ENCODE measurements at places on chromosomes 3 and 15.

DNA sequence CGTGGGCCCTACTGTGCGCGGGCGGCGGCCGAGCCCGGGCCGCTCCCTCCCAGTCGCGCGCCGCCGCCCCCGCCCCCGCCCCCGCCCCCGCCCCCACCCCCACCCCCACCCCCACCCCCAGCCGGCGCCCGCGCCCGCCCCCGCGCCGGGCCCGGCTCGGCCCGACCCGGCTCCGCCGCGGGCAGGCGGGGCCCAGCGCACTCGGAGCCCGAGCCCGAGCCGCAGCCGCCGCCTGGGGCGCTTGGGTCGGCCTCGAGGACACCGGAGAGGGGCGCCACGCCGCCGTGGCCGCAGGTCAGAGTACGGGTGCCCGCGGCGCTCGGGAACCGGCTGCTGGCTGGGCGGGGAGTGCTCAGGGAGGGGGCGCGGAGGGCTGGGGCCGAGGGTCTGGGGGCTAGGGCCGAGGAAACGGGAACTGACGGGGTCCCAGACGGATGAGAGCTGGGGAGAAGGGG lies 1.1 kb upstream of the PPARG start:
- DNase-seq: no peak

DNA sequence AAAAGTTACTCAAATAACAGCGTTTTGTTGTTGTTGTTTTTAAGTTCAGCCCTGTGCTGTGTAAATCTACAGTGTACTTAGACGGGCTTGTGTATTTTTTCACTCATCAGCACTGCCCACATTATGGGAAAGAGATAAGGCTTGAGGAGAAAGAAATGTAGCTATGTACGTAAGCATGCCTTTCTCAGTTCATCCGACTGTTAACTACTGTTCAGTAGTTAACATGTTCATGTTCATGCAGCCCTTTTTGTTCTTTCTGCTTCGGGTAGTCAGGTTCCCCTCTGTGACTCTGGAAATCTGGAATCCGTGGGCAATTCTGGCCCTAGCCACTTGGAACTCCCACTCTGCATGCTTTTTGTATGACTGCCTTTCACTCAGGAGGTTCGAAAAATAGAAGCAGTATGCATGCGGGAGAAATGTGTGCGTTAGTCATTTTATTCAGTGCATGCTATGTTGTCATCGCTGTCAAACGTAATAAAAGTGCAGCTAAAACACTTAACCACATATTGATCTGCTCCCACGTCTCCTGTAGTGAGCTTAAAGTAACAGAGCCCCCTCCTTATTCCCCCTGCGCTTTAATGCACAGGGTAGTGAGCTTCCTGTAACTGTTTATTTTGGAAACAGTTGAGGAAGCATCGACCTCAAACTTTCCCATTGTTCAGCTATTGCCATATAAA lies 283.1 kb upstream of the NR2F2 start:
- DNase-seq: no peak

GRCh38 chr3:186888569-186888968 lies 41.8 kb upstream of the ST6GAL1 start:
- no peak for DNase-seq

- no peak for DNase-seq
These were observed 35.3 kb upstream of the PPP2R3A start for GRCh38 chr3:135930255-135930654.

GRCh38 chr3:62149962-62150361 lies 223.4 kb downstream of the FEZF2 start:
- no peak for DNase-seq

DNA sequence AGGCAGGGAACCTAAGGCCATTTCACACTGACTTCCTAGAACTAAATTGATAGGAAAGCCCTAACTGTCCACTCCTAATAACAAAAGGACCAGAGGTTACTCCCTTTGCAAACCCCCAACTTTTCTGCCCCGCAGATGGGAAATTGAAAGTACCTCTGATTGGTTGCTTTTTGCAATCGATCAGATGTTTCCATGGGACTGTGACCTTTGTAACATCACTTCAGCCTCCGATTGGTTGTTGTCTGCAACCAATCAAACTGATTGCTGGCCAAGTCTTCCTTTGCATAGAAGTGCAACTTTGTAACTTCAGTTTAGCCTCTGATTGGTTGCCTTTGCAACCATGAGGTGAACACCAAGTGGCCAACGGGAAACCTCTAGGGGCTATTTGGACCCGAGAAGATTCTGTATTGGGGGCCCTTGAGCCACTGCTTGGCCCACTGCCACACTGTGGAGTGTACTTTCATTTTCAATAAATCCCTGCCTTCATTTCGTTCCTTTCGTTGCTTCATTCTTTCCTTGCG lies 11.3 kb upstream of the KNL1 start:
- DNase-seq: peak; percentile 49

DNA sequence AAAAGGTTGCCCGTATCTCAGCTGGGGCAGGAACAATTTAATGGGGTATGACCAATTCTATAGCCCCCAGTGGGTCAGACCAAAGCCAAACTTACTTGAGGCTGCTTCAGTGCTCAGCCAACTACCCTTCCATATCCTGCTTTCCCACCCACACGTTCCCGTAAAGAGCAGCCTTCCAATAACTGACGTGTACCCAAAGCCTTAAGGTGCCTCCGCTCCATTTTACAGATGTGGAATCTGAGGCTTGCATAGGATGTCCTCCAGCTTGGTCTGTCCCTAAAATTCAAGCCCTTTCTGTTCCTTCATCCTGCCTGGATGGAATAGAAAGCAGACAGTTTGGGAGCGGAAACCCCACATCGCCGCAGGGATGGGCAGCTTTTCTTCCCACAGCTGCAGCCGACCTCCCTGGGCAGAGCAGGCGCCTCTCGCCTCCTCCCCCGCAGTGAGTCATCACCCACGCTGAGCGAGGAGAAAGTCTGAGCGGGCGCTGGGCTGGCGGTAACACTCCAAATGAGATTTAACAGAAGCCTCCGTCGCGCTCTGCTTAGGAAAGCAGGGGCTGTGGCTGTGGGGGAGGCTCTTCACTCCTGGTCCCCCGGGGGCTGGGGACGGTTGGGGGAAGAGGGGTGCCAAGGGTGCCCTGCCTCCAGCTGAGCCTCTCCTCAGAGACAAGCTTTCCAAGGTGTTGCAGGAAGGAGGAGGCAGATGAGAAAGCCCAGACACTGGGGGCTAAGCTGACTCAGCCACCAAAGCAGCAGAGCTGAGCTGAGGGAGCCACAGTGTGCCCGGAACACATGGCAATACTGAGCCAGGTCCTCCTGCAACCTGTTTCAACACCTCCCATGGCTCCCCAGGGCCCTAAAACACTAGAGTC lies 57.8 kb upstream of the HRH1 start:
- peak; percentile 2 for DNase-seq

DNA sequence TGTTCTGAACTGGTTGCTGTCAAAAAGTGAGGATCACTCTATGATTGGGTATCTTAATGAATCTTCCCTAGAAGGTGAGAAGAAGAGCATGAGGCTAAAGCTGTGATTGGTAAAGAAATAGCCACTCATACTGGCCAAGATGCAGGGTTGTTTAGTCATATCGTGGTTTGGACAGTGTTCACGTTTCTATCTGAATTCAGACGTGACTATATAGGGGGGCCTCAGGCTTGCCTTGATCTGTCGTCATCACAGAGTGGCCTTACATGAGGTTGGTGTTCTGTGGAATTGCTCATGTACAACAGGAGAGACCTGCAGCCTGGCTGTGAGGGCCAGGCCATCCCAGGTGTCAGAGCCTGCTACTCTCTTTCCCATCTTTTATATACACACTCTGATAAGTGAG lies 12.4 kb downstream of the RTP2 start:
- no peak for DNase-seq

DNA sequence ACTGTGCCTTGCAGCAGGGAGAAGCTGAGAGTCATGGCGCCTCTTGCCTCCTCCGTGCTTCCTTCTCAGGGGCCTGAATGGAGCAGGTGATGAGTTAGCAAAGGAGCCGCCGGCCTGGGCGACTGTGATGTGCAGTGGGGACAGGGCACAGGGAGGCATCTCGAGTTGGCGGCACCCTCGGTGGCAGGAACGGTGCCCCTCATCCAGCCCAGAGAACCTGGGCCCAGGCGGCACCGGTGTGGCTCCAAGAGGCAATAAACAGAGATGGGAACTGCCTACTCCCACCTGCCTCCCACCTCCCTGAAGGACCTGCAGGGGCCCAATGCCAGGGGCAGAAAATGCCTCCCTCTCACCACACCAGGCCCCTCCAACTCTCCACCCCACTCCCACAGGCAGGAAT lies 6.2 kb downstream of the SLC41A3 start:
- DNase-seq: no peak

DNA sequence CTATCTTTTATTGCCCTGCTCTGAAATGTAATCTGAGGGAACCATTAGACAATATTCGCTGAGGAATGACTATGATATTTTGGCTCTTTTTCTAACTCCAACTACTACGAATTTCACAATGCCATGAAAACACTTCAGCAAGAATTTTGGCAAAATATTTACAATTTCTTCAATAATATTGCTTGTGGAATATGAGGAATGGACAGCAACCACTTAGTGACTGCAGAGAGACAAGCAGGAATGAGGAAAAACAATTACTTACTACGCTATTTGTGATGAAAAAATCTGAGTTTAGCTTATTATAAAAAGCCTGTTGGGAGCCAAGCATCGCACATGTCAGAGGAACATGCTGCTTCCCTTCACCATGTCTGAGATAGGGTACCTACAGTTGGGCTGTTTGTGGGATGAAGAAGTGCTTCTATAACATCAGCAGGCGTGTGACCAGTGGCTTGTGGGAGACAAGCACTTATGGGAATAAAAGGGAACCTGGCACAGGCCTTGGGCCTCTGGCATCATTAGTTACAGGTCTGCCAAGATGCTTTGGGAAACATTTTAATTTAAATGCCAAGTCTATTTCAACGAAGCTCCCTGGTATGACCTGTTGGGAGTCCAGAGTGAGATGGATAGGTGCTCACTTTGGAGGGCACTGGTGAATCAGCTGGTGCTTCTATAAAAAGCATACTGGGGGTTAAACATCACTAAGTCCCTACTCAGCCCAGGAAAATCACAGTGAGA lies 2.7 kb upstream of the PLCL2 start:
- DNase-seq: no peak

Measured in pons (tissue), 1 donor.